ENCODE measurements at places on chromosomes 12 and 14.

- peak; percentile 83 for DNase-seq
Observed at GRCh38 chr14:49586673-49587460, 687 bp upstream of the RPS29 start.

DNA sequence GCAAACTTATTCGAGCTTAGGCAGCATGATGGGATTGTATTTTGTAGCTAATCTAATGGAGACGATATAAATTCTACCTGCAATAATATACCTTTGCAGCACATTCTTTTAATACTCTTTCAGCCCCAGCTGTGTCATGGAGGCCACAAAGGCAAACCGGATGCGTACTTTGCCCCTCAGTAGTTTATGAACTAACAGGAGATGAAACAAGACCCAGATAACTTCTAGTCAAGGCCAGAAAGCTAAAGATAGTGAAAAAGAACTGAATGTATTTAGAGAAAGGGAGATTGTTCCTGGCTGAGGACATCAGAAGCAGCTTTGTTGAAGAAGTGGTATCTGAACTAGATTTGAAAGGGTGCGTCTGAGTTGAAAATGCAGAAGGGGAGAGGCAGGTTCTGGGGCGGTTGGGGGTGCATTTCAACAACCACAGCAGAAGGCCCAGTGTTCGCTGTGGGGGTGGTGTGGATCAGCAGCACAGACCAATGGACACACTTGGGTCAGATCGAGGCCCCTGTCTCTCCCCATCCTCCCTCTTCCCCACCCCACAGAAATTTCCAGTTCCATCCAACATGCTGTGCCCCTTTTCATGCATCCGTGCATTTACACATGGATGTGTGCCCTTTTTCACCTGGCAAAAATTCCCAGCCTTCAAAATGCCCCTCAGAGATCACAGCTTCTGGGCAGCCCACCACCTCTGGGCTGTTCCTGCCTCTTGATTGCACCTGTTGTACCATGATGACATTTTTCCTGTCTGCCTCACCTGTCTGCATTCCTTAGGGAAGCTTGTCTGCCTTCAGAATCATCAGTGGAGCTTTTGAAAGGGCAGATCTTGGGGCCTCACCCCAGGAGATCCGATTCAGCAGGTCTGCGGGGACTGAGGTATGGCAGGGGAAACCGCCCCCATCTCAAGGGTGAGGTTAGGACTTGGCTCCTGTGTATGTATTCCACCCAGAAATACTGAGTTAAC, 2.2 kb downstream of the ZNF839 start:
- no peak for DNase-seq

DNA sequence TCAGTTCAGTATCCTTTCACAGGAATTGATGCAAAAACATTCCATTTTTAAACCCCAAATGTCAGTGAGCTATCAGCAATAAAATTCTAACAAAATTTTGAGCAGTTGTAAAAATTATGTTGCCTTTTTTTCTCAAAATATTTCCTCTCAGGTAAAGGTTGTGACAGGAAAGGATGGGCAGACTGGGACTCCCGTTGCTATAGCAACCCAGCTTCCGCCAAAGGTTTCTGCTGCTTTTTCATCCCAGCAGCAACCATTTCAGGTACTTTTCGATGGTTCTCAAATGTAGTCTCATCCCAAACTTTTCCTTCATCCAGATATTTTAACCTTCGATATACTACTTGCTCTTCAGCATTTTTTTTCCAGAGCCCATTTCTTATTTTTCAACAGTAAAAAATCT, 13.6 kb downstream of the EP400 start:
- no peak for DNase-seq

DNA sequence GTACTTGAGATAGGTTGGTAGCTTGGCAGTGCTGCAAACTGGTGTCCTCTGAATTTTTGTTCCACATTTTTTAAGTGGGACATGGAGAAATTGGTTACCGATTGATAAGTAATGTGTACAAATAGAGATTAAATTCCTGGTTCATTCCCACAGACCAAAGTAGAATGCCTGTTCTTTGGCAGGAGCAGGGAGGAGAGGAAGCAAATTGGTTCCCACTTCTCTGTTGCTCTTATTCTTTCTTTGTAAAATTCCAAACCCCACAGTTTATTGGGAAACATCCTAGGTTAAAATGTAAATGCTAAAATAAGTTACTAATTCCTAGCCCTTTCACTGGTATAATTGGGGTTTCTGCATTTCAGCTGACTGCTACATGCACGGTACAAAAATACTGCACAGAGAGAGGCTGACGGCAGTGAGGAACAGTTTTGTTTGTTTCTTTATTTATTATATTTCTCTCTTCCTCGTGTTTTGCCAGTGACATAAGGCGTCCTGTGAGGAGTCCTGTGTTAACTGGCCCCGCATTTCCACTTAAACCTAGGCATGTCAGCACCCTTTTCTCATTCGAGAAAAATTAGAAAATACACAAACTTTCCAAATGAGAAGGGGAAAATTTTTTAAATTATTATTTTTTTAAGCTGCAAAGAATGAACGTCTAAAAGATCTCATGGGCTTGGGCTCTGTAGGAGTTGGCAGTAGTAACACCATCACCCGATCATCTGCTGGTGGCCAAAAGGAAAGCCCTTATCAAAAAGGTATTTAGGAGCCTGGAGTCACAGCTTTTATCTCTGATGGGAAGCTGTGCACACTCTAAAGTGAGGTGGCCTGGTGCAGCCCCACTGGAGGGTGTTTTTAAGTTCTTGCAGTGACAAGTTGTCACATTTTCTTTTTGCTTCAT, 25.4 kb upstream of the BCL7A start:
- DNase-seq, result no peak

- no peak for DNase-seq
Observed at GRCh38 chr14:61566537-61567225, 128.6 kb upstream of the HIF1A start.

DNA sequence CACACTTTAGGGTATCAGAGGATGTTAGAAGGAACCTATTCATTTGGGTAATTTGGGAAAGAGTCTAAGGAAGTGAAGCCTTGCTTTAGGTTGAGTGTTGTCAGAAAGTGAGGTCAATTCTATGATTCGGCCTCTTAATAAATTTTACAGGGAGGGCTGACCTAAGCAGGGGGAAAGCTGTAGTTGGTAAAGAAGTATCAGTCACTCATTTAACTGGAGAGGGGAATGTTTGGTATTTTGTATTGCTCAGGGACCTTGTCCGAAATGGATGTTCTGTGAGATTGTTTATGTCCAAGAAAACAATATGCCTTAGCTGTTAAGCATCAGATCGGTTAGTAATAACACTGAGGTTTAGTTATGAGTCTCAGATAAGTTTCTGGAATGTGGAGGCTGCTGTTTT, 7.3 kb downstream of the CAND1 start:
- DNase-seq, result no peak

DNA sequence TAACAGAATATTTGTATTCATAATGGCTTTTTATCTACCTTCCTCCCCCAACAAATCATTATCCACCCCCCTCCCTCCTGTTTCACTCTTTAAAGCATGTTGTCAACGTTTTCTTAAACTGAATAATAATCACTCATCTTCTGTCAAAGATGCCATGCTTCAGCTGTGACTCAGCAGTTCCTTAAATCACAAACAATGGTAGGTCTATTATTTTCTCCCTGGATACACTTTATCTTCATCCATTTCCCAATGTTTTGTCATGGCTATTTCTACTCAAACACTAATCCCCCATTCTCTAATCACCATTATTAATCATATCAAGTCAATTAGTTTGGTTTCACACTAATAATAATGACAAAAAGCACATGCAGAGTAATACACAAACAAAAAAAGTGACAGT, 6.5 kb downstream of the CLEC12B start:
- no peak for DNase-seq

DNA sequence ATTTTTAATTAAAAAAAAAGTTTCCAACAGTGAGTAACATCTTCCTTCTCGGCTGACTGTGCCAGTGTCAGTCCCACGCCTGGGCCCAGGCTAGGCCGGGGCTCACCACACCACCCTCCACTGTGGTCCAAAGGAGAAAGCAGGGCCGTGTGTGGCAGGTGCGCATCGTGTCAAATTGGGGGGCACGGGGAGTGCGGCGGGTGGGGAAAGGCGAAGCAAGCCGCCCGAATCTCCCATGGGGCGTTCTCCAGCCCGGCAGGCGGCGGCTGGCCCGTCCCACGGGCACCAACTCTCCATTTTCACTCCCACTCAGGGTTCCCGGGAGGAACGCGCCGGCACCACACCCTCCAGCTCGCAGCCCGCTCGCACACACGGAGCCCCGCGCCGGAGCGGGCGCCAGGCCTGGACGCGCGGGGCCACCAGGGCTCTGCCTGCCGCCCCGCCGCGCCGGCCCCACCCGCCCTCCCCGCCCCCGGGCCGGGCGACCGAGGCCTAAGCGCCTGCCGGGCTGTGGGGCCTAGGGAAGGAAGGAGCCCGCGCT, 604 bp downstream of the EEA1 start:
- DNase-seq, result peak; percentile 12

- peak; percentile 69 for DNase-seq
Observed at GRCh38 chr12:4379405-4379804, at the start of gene FGF23. TSS of gene FGF23 (minus strand) at chr12:4379712. CDS start at chr12:4379582, 130 bp downstream.

GRCh38 chr14:71437870-71438269, 494.4 kb upstream of the RGS6 start:
- no peak for DNase-seq

DNA sequence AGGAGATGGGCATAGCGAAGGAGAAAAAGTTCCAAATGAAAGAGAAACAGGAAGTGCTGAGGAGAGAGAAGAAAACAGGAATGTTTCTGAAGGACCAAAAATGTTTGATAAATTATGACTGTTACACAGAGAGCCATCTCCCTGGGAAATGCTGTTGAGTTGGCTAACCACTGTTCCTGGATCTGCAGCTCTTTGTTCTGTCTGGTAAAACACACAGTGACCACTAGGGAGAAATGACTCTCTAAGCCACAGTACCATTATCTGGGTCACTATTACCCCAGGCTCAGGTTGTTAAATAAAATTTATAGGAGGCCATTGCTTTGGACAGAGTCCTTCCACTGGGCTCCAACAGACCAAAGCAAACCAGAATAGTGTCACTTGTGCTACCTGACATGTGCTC, 219.3 kb downstream of the CRADD start:
- DNase-seq, result no peak

DNA sequence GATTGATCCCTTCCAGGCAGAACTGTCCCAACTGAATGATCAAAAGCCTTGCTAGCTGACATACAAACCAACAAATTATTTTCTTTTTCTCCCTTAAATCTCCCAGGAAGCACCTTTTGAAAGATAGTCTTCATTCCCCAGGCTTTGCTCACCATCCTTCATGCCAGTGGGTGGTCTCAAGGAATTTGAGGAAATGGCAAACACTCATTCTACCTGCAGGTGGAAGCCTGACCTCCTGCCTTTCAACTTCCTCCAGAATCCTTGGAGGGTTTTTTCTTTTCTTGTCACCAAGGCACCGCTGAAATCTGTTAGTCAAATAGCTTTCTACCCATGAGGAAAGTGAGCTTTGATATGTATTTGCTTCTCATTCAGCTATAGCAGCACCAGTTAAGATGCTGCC, 128.5 kb downstream of the WIF1 start:
- no peak for DNase-seq

GRCh38 chr14:103806805-103807204, 40.6 kb downstream of the PPP1R13B start:
- no peak for DNase-seq

DNA sequence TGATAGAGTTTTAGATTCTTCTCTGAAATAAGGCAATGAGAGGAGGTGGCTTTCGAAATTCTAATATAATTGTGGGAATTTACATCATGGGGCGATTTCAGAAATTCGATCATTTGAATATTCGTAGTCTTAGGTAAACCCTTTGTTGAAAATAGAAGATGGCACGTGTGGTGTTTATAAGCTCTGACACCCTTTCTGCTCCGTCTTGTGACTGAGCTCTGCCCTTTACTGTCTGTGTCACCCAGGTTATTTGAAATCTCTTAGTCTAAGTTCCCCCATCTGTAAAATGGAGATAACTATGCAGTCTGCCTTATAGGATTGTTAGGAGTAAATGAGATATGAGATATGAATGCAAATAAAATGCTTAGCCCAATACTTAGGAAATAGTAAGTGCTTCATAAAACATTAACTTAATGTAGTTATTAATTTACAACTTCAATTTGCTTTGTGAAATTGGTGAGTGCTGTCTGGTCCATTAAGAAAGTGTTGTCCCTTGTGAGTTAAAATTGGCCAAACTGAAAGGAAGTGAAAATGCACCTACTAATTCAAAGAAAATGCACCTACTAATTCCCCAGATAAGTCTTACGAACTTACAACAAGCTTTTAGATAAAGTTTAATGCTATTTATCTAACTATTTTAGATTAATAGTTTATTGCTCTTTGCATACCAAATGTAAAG, 1.5 kb downstream of the BMAL2 start:
- no peak for DNase-seq

GRCh38 chr12:64665514-64665913, 55.2 kb downstream of the RASSF3 start:
- no peak for DNase-seq

DNA sequence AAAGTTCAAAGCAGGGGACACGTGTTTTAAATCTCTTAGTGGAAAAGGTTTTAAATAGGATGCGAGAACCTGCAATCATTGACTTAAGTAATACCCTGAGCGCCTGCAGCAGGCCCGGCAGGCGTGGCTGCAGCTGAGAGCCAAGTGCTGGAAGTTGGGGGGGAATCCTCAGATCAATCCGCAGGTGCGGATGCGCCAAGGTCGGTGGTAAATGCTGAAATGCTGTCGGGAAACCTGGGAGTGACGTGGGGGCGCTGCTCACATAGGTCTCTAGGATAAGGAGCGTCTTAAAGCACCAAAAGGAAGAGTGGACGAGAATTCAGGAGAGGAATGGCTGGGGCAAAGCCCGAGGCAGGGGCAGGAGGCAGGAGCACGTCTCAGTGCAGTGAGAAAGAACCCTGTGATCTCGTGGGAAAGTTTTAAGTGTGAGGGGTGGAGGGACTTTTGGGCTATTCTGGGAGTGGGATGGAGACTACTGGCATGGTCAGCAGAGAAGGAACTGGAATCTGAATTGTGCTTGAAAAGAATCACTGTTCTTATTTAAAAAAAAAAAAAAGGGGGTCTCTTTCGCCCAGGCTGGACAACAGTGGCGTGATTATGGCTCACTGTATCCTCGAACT, 883 bp upstream of the CDCA4 start:
- DNase-seq, result peak; percentile 91

DNA sequence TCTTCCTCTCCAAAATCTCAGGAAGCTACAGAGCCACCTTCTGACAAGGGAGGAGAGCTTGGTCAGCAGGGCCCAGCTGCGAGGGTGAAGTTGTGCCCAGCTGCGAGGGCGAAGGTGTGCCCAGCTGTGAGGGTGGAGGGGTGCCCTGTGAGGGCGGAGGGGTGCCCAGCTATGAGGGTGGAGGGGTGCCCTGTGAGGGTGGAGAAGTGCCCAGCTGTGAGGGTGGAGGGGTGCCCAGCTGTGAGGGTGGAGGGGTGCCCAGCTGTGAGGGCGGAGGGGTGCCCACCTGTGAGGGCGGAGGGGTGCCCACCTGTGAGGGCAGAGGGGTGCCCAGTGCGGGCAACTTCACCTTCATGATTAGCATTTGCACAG, 20.4 kb upstream of the TTC7B start:
- DNase-seq, result no peak

- peak; percentile 40 for DNase-seq
Observed at GRCh38 chr12:30753751-30754382, 884 bp downstream of the CAPRIN2 start.
